ENCODE measurements at places on chromosomes 11 and 22.

GRCh38 chr11:4664183-4664582 is 20.4 kb downstream of the OR51E1 start:
- no peak for DNase-seq

- DNase-seq, result no peak
These were observed 23.7 kb downstream of the SLC22A6 start for GRCh38 chr11:62961017-62961570.

DNA sequence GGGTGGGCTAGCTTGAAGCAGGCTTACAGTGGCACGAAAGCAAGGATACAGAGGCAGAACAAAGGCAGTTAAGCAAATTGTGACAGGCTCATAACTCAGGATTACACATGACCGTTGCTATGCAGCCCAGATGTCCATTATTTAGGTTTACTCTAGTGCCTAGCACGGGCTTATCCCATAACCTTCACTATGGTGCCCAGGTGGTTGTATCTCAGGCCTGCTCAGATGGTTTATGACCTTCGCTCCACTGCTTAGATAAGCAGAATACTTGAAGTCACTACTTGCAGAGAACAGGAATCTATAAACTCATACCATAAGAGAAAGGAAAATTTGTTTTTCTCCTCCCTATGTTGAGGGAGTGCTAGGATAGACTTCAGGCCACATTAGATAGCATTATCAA is 9.0 kb downstream of the OR6M1 start:
- no peak for DNase-seq

DNA sequence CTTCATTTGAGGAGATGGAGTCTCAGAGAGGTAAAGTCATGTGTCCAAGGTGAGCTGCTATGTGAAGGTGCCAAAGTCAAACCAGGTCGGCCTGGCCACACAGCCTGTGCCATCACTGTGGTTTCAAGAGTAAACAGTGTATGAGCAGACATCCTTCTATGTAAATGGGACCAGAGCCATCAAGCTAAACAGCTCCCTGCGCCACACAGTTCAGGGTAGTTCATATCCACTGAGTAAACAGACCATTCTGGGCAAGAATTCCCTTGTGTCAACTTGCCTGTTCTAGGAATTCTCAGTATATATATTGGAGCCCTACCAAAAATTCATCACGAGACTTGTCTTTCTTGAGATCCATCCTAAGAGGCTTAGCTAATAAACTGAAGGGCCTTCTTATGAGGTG is 77.5 kb downstream of the AMOTL1 start:
- DNase-seq, result no peak

- DNase-seq, result no peak
These were observed 73.5 kb downstream of the BRD1 start for GRCh38 chr22:49753961-49754695.

DNA sequence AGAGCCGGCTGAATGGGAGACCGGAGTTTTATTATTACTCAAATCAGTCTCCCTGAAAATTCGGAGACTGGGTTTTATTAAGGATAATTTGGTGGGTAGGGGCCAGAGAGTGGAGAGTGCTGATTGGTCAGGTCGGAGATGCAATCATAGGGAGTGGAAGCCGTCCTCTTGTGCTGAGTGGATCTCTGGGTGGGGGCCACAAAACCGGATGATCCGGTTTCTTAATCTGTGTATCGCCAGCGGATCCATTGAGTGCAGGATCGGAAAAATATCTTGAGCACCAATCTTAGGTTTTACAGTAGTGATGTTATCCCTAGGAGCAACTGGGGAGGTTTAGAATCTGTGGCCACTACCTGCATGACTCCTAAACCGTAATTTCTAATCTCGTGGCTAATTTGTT is 886 bp upstream of the NIPSNAP1 start:
- DNase-seq, result no peak

DNA sequence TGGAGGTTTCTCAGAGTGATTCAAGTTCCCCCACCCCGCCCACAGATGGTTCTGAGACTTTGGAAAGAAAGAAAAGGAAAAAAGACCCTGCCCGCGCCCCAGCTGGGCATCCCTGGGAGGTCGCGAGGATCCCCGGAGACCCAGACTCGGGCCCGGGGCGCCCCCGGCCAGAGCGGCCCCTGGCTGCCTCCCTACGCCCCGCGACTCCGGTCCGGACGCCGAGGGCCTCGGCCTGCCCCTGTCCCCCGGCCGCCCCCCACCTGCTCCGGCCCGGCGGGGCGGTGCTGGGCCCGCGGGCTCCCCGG is 2.3 kb upstream of the AIFM3 start:
- no peak for DNase-seq

- DNase-seq, result no peak
These were observed 9.2 kb downstream of the TMEM216 start for GRCh38 chr11:61401573-61401972.

GRCh38 chr22:42902875-42903510 is 45.9 kb upstream of the ARFGAP3 start:
- DNase-seq, result no peak

DNA sequence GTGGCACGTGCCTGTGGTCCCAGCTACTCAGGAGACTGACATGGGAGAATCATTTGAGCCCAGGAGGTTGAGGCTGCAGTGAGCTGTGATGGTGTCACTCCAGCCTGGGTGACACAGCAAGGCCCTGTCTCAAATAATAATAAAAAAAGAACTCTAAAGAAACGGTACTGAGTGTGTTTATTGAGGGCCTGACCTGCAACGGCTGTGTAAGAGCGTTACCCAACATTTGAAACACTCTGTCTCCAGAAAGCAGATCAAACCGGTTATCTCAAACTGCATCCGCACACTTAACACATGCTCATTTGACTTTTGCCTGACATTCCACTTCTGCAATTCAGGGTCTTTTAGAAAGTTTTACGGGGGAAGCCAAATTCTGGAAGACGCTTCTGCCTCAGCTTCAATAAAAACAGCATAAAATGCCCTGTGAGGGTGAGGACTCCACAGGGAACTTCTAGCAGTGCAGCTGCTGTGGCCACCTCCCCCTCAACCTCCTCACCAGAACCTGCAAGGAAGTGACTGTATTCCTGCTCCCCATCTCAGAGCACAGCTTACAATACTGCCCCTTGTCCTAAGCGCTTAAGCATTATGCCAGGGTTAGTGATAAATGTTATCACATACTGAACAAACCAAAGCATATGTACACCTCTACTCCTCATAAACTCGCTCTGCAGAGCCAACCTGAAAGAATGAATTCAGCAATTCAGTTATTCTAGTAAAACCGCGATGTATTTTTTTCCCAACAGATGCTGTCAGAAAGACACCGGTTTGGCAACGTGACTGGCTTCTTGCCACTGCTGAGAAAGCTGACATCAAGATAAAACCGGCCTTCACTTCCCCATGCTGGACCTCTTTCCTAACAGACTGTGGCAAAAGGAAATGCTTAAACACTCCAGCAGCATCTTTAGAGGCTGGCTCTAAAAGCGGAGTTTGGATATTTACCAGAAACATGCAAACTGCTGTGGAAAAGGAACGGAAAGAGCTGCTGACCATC is 52.2 kb downstream of the PRDM10 start:
- DNase-seq, result no peak

DNA sequence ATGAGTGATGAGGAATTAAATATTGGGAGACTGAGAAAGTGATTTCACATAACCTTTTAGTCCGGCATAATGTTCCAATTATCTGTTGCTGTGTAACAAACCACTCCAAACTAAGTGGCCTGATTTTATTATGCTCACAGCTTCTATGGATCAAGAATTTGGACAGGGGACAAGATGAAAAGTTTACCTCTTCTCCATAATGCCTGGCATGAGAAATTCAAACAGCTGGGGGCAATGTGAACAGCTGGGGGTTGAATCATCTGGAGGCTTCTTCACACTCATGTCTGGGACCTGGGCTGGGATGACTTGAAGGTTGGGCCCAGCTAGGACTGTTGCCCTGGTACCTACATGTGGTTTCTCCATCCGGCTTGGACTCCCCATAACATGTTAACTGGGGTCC is 99.4 kb upstream of the DRD2 start:
- no peak for DNase-seq

DNA sequence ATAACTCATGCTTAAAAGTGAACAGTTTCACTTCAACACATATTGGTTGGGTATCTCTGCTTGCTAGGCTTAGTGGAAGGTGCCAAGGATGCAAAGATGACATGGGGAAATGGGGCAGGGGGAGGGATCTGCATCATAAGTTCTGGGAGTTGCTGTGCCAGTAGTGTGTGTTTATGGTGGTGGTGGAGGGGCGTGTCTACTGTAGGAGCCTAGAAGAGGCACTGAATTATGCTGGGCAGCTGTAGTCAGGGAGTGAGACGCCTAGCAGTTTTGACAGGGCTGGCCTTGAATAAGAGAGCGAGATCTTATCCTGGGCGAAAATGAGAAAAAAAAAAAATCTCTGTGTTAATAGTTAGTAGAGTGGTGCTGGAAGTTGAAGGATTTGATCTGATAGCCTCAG is 3.0 kb downstream of the ELMOD1 start:
- DNase-seq, result no peak

All from activated B cell treated with CpG ODN at 0.5 μM for 24 hours (primary cell).